NCI-H446 (cell line): ENCODE measurements at places on chromosomes 5 and 9.

DNA sequence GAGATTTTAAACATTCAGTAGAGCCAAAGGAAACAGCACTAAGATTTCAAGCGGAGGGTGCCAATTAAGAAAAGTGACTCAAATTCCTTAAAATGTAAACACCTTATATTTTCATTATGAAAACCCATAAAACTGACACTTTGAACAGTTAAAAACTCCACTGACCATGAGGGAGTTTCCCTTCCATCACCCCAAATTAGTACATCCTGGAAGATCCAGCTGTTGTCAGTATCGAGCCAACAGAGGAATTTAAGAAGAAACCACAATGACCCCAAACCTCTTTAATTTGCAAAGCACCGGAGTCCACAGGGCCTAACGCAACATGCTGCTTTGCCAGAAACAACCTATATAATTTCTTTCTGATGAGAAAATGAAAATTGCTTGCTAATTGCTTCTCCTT, 41.3 kb downstream of the ROR2 start:
- DNase-seq, result no peak

GRCh38 chr9:135002802-135003201, 84.7 kb upstream of the OLFM1 start:
- no peak for DNase-seq

DNA sequence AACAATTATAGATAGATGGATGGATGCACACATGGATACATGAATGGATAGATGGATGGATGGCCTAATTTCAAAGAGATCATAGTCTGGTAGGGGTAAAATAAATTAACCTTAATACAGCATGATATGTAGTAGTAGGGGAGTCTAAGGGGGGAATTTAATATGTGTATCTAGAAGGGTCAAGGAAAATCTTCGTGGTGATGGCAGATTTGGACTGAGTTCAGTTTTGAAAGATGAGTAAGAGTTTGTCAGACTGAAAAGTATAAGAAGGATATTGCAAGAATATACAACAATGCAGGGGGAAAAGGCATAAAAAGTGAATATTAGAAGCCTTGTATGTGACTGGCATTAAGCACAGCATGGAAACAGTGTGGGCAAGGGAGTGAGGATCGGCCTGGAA, 98.7 kb downstream of the ZNF462 start:
- no peak for DNase-seq

- DNase-seq, result no peak
These were observed 21.5 kb upstream of the SLC6A3 start for GRCh38 chr5:1466631-1467265.

DNA sequence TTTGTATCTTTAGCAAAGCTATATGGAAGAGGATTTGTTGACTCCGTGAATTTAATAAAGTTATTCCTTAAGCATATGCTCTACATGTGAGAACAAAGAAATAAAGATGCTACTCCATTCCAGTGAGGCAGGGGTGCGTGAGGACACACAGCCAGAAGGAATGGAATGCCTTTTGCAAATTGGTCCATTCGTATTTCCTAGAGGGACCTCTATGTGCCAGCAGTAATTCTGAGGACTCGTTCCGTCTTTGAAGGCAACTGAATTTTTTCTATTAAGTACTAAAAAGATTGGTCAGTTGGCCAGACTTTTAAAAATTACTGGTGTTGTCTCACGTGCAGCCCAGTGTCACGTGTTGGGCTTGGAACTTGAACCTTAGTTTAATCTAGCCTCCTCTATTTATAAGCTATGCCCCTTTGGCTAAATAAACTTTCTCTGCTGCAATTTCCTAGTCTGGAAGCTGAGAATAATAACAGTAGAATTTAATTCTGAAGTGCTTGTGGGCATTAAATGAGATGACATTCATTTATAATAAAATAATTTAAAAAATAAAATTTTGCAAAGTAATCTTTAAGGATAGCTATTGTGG, 13.9 kb downstream of the RAI14 start:
- no peak for DNase-seq

GRCh38 chr5:154419236-154419635, 26.6 kb upstream of the SAP30L start:
- DNase-seq, result no peak

DNA sequence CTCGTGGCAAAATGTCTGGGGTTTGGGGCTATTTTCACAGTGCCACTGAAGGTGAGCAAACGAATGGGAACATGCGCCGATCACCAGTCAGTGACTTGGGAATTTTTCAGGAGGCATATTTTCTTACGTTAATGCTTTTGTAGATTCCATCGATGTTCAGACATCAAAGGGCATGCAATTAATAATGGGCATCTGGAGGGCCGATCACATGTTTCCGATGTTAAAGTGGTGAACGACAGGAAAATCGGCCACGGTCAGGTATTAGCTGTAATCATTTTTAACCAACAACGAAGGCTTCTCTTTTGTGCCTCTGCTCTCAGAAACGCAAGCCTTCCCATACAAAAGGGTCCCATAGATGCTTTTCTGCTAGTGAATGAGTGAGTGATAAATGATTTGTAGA, 155.0 kb upstream of the PITX1 start:
- DNase-seq, result no peak
